ENCODE measurements at places on chromosomes 7 and 10.
A peak's percentile ranks its signal among the peaks of the same experiment; 100 is the strongest.

DNA sequence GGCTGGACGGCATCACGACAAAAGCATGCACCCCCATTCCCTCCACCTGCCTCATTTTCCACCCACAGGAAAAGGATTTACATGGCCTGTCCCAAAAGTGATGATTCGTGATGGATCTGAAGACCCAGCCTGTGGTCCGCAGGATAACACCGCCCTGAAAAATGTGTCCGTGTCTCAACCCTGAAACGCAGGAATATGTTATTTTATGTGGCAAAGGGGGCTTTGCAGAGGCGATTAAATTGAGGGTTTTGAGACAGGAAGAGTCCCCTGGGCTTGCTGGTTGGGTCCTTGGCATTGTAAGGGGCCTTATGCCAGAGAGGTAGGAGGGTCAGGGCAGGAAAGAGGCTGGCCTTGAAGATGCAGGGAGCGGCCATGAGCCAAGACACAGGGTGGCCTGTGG is 80.2 kb upstream of the PPP2R2D start:
- DNase-seq, result no peak

GRCh38 chr7:129923709-129924108 is 29.1 kb downstream of the UBE2H start:
- DNase-seq, result no peak

- no peak for DNase-seq
These were observed 116.7 kb upstream of the IMMP2L start for GRCh38 chr7:111678986-111679385.

DNA sequence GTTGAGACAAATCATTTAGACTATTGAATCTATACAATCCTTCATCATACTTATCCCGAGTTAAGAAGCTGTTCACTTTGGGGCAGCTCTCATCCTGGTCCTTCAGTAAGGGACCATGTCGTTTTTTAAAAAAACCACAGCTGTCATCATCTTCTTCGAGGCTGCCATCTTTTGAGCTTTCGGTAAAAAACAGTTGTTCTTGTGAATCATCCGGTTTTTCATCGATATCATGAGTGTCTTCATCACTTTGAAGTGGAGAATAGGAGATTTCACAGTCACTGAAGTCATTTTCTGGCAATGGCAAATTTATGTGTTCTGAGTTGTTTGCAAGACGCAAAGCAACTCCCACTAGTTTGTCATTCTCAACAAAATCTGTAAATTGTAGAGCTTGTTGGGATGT is 3.9 kb downstream of the DCLRE1A start:
- no peak for DNase-seq

DNA sequence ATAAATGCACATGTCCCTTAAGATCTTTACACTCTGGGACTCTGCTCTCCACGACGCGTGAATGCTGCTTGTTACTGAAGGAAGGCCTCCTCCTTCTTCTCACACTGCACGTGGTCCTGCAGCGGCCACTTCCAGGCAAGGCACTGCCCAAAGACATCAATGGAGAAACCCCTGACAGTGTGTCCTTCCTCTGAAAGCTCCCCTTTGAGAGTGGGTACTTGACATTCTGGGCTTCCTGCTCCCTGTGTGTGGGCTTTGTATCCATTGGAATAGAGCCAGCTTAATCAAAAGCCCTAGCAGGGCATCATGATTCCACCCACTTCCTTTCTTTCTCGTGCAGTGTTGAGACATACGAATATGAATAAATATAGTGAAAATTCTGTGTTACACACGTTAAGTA is 69.7 kb upstream of the STK17A start:
- DNase-seq, result no peak

GRCh38 chr7:75881436-75882095 is 2.7 kb downstream of the RHBDD2 start:
- DNase-seq, result no peak

GRCh38 chr10:74997163-74997562 is 114.3 kb upstream of the SAMD8 start:
- DNase-seq, result no peak

GRCh38 chr7:133706016-133706415 is 421.1 kb upstream of the LRGUK start:
- DNase-seq, result no peak

DNA sequence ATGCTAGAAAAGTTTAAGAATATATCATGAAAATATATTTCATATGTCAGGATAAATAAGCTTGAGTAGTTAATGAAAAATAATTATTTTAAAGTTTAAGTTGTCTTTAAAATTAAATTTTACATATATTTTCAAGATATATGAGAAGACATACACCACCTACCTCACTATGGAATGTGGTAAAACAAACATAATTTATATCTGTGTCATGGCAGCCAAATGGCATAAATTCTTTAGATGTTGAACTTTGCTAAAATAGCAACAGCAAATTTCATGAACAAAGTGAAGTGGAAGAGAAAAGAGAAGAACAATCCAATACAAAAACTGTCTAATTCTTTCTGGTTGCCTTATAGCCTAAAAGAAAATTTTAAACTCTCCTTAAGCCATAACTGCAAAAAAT is 39.6 kb upstream of the SLC16A12 start:
- DNase-seq, result no peak

DNA sequence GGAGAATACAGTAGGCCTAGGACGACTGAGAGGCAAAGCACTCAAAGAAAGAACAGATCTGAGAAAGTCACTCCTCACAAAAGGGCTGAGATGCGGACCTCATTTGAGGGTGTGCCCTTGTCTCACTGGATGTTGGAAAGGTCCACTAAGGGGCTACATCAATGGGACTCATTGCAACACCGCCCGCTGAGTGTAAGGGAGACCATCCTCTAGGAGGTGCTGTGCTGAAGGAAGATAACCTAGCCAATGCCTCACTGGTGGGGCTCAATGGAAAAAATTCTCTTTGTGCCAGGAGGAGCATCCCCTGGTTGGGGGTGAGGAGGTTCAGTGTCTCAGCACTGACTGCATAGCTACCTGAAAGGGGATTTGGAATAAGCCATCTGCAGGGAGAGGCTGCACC is 758.7 kb upstream of the CELF2 start:
- no peak for DNase-seq

- no peak for DNase-seq
These were observed 12.5 kb upstream of the CALD1 start for GRCh38 chr7:134766779-134767519.

DNA sequence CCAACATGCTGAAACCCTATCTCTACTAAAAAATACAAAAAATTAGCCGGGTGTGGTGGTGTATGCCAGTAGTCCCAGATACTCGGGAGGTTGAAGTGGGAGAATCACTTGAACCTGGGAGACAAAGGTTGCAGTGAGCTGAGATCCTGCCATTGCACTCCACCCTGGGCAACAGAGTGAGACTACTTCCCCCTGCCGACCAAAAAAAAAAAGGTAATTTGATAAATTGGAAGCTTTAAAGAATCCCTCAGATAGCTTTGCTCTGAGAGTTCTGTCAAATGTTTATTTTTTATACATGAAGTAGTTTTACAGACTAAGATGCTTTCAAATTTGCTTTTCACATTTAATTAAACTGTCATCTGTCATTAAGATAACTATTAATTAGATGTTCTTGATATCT is 563.3 kb upstream of the LRRTM3 start:
- no peak for DNase-seq

DNA sequence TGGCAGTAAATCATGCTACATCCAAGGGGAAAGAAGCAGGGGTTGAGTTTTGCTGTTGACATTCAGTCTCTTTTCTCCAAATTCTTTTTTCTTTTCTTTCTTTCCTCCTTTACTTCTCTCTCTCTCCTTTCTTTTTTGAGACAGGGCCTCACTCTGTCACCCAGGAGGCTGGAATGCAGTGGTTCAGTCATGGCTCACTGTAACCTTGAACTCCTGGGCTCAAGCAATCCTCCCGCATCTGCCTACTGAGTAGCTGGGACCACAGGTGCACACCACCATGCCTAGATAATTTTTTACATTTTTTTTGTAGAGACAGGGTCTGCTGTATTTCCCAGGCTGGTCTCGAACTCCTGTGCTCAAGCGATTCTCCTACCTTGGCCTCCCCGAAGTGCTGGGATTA is 35.2 kb downstream of the SBDS start:
- DNase-seq, result no peak

GRCh38 chr7:137674048-137674447 is 172.7 kb downstream of the DGKI start:
- no peak for DNase-seq

GRCh38 chr7:42590771-42591310 is 321.0 kb downstream of the C7orf25 start:
- no peak for DNase-seq

- no peak for DNase-seq
These were observed 494 bp upstream of the CFAP43 start for GRCh38 chr10:104232613-104233102.

DNA sequence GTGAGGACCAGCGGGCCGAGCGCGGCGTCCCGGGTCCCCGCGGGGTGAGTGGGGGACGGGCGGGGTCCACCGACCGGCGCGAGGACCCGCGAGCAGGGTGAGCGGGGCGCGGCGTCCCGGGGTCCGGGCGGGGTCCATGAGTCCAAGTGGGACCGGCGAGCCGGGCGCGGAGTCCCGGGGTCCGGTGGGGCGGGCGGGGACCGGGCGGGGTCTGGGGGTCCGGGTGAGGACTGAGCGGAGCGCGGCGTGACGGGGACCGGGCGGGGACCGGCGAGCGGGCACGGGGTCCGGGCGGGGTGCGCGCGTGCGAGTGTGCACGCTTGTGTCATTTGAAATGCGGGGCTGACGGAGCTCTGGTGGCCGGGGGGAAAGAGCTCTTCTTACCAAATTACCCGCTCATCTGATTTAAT is 765 bp downstream of the CELF2 start:
- no peak for DNase-seq

DNA sequence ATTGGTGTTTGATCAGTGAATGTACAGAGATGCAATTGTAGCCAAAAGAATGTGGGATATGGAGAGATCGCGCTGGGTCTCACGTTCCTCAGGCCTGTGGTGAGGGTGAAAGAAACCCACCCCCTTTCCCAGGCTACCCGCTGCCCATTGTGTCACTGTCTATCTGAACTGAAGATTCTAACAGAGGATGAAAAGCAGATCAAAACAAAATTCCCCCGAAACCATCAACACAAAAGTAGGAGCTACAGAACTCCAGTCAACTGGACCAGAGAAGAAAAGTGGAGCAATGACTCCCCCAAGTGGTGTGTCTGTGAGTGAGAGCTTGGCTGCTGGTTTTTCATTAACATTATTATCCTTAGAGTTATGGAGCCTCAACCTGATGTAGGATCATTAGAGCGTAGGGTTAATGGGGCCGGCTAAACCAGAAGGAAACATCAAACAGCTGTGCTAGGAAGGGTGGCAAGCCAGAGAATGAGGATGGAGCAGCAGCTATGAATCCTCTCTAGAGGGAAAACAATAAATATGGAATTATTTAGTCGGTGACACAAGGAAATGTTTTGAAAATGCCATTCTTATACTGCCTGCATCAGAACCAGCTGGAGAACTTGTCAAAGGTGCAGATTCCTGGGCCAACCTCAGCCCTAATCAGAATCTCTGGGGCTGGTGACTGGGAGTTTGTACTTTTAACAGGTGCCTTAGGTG is 38.3 kb downstream of the AKR1B1 start:
- no peak for DNase-seq

DNA sequence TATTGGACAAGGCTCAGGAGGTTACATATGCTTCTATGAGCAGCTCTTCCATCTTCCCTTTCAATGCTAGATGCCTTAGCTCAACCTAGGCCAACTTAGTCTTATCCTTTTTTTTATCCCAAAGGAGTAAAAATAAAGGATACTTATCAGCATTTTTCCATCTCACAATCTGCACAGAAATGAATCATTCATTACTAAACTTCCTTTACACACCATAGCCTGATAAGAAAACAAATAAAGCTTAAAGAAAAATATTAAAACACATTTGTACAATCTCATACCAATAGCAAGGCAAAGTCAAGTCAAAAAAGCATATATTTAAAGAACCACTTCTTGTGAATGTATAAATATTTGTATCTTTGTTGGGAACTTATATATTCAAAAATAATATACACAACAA is 407.4 kb downstream of the GRM8 start:
- DNase-seq, result no peak

DNA sequence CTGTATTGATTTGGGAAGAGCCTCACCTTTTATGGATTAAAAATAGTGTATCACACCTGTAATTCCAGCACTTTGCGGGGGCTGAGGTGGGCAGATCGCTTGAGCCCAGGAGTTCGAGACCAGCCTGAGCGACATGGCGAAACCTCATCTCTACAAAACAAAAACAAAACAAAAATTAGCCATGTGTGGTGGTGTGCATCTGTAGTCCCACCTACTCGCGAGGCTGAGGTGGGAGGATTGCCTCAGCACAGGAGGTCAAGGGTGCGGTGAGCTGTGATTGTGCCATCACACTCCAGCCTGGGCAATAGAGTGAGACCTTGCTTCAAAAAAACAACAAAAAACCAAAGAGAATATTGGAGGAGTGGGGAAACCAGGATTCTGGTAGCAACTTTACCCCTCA is 79.6 kb downstream of the LRMDA start:
- DNase-seq, result no peak

GRCh38 chr7:32227746-32228145 is 157.5 kb upstream of the PDE1C start:
- DNase-seq, result no peak

DNA sequence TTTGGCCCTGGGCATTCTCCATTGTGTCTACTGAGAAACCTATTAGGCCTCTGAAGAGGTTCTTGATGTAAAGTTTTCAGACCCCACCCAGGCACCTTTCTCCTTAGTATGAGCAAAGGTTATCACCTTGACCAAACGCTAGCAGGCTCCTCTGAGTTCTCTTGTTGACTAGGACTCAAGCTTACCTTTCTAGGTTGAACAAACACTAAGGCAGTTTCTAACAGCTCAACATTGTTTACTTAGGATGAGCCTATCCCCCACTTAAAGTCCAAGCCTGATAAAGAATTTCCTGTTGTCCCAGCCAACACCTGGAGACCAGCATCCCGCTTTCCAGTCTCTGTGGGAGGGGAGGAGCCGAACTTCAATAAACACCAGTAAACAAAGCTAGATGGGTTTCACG is 26.3 kb upstream of the ITGB8 start:
- no peak for DNase-seq

GRCh38 chr7:31811650-31812461 is 124.8 kb downstream of the PPP1R17 start:
- DNase-seq, result no peak

- no peak for DNase-seq
These were observed 2.6 kb downstream of the ADCYAP1R1 start for GRCh38 chr7:31054608-31055278.

GRCh38 chr7:140810830-140811556 is 113.7 kb downstream of the BRAF start:
- peak; percentile 7 for DNase-seq
